ENCODE measurements at places on chromosomes 12 and 14.

DNA sequence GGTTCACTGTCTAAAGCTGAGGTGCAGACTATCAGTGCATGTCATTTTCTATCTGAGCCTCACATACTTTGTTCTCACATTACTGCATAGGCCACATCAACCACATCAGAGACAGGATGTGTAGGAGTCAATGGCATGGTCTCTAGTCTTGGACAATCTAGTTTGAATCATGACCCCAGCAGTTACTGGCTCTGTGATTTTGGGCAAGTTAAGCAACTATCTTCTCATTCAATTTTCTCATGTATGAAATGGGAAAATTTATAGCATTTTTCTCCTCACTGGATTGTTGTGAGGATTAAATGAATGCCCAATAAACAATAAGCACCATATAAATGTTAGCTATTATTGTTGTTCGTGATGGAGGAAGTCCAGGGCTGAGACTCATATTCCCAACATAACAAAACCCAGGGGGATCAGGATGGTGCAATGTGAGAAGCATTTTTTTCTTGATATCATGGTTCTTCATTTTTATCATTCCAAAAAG, 432.6 kb downstream of the LRIG3 start:
- DNase-seq, result no peak

DNA sequence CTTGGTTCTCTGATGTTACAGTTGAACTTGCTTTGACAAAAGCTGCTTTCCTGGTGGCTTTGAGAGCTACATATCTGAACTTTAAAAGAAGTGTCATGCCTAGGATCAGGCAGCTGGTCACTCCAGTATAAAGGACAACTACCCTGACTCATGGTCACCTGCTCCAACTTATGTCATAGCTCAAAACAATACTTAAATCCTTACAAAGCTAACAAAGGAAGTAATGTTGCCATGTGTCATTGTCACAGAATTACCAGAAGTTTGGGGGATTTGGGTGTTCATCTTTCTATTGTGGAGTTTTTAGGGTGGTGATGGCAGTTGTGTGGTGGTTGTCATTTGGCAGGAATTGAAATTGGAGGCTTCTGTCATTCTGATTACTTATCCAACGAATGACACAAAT, 1.8 kb upstream of the TCP11L2 start:
- DNase-seq, result peak; percentile 59

DNA sequence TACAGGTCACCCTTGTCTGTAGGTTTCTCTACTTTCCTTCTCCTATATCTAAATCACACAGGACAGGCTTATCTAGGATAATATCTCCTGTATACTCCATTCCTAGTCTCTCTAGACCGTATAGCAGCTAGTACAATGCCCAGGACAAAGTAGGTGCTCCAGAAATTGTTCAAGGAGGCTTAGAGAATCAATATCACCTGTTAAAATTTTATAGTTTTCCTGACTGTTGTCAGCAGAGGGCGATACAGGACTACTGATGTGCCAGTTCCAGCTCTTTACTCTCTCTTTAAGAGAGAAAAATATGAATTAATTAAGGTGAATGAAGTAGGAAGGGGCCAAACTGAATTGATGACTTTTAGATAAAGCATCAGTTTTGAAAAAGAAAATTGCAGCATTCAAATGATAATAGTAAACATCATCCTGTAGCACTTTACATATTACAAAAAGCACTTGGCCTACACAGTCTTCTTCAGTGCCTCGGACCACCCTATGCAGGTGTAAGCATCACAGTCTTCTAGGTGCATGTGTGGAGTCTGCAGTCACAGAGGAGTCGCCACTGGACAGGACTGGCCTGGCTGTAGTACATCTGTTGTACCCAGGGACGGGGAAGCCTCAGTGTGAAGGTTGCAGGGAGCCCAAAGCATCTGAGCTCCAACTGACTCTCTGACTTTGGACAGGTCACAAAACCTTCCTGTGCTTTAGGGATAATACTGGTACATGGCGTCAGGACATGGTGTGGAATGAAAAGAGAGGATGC, 61.9 kb upstream of the MAX start:
- DNase-seq, result no peak

DNA sequence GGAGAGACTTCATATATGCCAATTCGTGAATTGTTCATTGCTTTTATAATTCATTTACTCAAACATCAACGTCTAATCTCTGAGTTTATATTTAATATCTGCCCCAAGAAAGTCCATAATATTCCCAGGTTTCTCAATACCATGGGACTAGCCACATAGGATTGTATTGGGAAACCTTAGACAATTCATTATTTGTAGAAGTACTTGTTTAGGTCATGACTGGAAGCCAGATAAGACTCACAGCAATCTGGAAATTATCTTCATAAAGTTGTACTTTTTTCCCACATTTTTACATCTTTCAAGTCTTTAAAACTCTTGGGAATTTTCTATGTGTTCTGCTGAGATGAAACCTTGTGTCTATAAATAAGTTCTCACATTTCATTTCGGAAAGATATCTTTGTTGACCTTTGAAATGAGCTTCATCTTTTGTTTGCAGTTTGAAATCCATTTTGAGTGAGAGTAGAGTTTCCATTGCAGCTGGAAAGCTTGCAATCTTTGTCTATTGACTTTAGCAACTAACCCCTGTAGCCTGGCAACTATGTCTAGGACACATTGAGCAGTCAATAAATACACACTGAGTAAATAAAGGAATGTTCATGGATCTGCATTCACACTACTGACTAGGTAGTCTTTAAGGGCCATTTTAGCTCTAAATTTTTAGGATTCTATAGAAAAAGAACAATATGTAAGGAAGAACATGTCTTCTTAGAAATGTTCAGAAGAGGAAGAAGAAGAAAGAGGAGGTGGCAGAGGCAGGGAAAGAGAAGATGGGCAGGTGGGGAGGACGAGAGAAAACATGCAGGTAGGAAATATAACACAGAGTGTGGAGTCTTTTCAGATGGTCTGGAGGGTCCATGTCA, 154.4 kb downstream of the LRIG3 start:
- DNase-seq, result peak; percentile 1

GRCh38 chr12:32252199-32253073, 145.8 kb downstream of the BICD1 start:
- DNase-seq, result no peak

GRCh38 chr12:118328486-118329330, 44.0 kb downstream of the TAOK3 start:
- no peak for DNase-seq

DNA sequence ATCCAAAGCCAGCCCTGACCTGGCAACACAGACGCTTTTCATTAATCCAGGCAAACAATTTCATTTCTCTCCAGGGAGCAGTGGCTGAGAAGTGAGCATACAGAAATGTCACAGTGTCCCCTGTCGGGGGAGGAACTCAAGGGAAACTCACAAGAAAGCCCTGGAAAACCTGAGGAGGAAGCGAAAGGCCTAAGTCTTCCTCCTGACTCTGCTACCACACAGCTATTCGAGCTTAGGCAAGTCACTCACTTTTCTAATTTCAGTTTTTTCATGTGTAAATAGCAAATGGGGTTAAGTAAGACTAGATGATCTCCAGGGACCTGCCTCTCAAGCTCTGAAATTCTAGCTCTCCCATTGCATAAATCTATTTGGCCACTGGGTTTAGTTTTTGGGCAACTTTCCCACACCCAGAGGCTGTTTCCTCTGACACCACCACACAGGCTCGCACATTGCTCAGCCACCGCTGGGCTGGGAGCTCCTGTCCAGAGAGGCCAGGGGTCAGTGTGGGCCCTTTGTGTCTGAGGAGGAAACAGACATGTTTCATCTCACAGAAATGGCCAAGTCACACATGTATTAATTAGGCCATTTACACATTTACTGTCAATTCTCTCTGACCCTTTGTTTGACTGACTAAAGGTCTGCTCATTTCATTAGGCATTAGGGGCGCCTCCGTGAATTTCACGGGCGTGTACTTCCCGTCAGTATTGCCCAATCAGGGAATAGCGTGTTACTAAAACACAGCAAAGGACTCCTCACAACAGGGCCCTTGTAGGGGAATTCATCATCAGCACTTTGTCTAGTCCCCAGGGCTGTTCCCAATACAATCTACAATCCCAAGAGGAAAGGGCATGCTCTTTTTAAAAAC, 9.8 kb upstream of the PNMA1 start:
- DNase-seq, result peak; percentile 45

DNA sequence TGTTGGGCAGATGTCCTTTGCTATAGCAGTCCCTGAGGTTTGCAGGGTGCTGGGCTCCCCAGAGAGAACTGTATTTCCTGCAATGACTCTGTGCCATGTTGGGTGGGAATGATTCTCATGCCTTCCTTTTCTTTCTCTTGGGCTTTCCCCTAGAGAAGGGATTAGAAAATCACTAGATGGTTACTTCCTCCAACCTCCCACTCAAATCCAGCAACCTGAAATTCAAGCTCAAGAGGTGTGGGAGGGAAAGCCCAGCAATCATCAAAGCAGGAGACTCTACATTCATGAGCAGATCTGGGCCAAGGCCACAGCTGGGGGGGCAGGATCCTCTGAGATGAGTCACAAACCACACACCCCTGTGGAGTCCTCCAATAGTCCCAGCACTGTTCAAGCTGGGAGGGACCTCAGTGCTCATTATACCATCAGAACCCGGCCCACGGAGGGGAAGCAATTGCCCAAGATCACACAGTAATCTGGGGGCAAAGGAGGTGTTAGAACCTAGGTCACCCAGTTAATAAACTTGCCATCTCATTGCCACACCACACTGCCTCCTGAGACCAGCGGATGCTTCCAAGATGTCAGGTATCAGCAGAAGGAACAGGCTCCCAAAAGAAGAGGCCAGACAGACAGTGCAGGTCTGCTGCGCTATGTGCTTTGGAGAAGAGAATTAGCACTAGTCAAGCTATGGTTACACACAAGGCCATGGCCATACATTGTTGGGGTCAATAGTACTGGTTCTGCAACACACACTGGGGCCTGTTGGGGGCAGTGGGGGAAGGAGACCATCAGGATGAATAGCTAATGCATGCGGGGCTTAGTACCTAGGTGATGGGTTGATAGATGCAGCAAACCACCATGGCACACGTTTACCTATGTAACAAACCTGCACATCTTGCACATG, 65.7 kb downstream of the TTC9 start:
- no peak for DNase-seq

DNA sequence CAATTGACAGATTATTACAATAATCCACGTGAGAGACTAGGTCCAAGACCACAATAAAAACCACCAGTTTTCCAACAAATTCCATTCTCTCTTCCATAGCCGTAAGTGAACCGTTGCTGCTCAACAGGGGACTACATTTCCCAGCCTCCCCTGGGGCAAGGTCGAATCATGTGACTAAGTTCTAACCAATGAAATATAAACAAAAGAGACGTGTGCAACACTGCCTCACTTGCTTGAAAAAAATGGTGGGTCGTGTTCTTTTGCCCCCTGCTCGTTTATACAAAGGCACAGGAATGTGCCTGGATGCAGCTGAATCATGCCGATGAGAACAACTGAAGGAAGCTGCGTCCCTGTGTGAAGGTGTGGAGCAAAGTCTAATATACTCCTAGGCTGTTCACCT, 51.1 kb downstream of the HSPB8 start:
- peak; percentile 43 for DNase-seq

GRCh38 chr14:64324895-64325294, 30.7 kb upstream of the ESR2 start:
- no peak for DNase-seq

DNA sequence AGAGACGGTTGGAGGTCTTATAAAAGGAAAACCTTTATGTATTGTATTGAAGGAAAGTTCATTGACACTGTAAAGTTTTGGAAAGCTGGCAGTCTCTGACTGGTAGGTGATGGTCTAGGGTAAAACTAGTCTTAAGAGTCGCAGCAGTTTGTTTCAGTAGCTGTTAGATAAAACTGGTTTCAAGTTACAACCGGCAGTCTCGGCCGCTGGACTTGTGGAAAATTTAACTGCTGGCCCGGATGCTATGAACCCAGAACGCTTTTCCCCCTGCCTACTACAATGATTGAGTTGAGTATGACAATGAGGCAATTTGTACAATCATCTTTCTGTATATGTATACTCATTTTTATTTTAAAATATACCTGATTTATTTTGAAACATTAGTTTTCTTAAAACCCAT, 1426.9 kb downstream of the AACS start:
- DNase-seq, result no peak

DNA sequence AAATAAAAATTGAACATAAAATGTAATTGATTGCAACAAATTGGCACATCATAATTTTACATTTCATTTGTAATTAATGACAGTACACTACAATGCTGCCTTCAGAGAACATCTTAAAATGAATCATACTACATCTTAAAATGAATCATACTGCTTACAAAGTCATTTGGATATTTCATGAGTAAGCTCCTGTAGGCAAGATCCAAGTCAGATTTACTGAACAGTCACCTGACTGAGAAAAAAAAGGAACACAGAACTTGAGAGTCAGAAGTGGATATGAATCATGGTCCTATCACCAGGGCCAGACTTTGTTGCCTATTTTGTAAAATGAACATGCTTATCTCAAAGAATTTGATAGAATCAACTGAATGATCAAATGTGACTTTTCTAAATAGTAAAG, 32.7 kb upstream of the FBLN5 start:
- DNase-seq, result peak; percentile 4

GRCh38 chr14:105491366-105491973, 424 bp downstream of the TEDC1 start:
- peak; percentile 77 for DNase-seq

- DNase-seq, result peak; percentile 61
These were observed 39.9 kb downstream of the ATL1 start for GRCh38 chr14:50599700-50600444.

- peak; percentile 39 for DNase-seq
These were observed 143.6 kb upstream of the SLC16A7 start for GRCh38 chr12:59452259-59452658.

- DNase-seq, result no peak
These were observed 197.1 kb upstream of the FOXN3 start for GRCh38 chr14:89614009-89614691.

- DNase-seq, result no peak
These were observed 25.1 kb upstream of the ZNF268 start for GRCh38 chr12:133156125-133156690.

- no peak for DNase-seq
These were observed 133.2 kb downstream of the MGAT4C start for GRCh38 chr12:86122846-86123468.

GRCh38 chr12:83142914-83143313, 456.2 kb downstream of the TMTC2 start:
- DNase-seq, result no peak

GRCh38 chr14:55327179-55327578, 56.0 kb downstream of the FBXO34 start:
- DNase-seq, result no peak

GRCh38 chr12:131577766-131578165, 133.1 kb upstream of the SFSWAP start:
- no peak for DNase-seq

- DNase-seq, result no peak
These were observed 22.1 kb downstream of the ACVR1B start for GRCh38 chr12:51973560-51973959.

GRCh38 chr12:14984766-14985285, 12.0 kb downstream of the PDE6H start:
- no peak for DNase-seq
